ENCODE measurements at places on chromosomes 1 and 21.

DNA sequence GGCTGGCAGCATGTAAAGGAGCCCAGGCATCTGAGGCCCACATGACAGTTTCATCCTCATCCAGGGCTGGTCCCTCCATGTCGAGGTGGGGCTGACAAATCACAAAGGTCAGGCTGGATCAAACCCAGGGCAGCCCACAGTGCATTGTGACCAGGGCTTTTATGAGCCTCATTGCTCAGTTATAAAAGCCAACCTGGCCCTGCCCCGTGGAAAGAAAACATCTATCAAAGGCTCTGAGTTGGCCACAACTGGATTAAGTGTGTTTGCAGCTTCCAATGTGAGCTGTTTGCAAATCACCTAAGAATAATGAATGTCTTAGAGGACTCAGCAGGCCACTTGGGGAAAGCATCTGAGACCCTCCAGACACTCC is 45.4 kb downstream of the GRHL3 start:
- DNase-seq, result no peak

DNA sequence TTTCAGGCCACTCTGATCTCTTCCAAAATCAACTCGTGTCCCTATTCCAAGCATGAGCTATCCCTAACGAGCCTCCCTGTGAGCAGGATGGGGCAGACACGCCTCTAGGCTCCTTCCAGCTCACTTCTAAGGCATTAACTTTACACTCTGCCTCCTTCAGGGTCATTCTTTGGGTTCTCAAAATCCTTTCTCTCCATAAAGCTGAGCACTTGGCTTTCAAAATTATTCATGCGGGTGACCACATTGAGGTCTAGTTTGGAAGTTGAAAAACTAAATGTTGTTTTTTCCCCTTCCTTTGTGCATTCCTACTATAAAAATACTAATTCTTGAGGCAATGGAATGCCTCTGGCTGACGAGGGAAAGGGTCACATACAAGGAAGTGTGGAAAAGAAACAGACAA is 33.5 kb upstream of the BMP8B start:
- no peak for DNase-seq

DNA sequence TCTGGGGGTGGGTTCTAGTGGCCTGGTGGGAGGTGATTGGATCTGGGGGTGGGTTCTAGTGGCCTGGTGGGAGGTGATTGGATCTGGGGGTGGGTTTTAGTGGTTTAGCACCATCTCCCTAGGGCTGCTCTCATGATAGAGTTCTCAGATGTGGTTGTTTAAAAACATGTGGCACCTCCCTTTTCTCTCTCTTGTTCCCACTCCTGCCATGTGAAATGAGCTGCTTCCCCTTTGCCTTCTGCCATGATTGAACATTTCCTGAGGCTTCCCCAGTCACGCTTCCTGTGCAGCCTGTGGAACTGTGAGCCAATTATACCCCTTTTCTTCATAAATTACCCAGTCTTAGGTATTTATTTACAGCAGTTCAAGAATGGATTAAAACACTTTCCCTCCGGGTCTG is 327.3 kb upstream of the AJAP1 start:
- DNase-seq, result no peak

- DNase-seq, result peak; percentile 92
Measured at GRCh38 chr1:51924455-51924854, 45.9 kb upstream of the NRDC start.

GRCh38 chr1:239706245-239706892 is 320.0 kb downstream of the CHRM3 start:
- DNase-seq, result no peak

- DNase-seq, result no peak
Measured at GRCh38 chr1:226579781-226580323, 31.3 kb downstream of the STUM start.
